ENCODE measurements at places on chromosomes 11 and 22. TPM values are rescaled to one million over a fixed set of nuclear protein-coding genes. Genes with fewer than 3 reads are reported as not detected.

DNA sequence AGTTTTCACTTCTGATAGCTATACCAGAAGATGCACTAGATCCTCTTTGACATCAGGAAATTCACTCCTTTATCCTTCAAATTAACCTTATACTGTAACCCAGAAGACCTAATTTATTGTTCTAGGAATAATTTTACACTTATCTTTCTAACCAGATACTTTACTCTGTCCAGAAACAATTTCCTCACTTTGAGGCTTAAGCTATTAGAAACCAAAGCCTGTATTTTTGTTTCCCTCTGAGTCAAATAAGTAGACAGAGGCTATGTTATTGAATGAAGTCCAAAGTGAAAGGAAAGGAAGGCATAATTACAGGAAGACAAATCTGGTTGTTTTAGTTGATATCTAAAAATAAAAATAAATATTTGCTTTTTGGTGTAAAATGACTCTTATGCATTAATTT lies 2.2 kb downstream of the OR51V1 start:
- DNase-seq, result no peak

DNA sequence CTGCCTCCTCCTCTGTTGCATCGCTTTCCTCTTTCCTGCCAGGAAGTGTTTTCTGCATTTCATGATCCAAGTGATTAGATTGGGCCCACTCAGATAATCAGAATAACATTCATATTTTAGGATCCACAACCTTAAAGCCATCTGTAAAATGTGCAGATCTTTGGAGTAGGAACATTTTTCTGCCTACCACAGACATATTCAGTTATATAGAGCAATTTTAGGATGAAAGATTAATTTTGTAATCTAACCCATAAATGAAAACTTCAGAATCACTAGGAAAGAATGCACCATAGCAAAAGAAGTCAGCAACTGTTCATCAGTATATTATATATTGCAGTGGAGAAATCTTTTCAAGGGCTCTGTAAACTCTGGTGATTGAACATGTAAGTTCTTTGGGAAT lies 659.9 kb upstream of the LUZP2 start:
- no peak for DNase-seq

- peak; percentile 30 for DNase-seq
These were observed 84.9 kb downstream of the ME3 start for GRCh38 chr11:86587264-86588193.

GRCh38 chr11:122162095-122162494 lies 46.1 kb upstream of the BLID start:
- DNase-seq, result no peak

DNA sequence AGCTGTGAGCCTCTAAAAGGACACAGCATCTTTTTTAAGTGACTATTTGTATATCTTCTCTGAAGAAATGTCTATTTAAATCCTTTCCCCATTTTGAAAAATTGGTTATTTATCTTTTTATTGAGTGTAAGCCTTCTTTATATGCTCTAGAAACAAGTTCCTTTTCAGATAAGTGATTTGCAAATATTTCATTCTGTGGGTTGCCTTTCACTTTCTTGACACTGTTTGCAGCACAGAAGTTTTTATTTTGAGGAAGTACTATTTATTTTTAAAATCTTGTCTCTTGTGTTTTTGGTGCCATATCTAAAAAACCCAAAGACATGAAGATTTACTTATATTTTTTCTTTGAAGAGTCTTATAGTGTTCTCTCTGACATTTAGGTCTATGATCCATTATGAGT lies 40.1 kb upstream of the LYVE1 start:
- no peak for DNase-seq

- DNase-seq, result peak; percentile 80
These were observed at the start of gene PYGM for GRCh38 chr11:64759722-64760719. TSS of gene PYGM (minus strand) at chr11:64759974. CDS start at chr11:64759898, 76 bp downstream.

GRCh38 chr11:36381015-36381360 lies 84.9 kb downstream of the PRR5L start:
- DNase-seq, result no peak

GRCh38 chr11:35990170-35990569 lies 46.3 kb downstream of the LDLRAD3 start:
- DNase-seq, result no peak

- no peak for DNase-seq
These were observed 20.4 kb downstream of the CSF2RB start for GRCh38 chr22:36933629-36934417.

DNA sequence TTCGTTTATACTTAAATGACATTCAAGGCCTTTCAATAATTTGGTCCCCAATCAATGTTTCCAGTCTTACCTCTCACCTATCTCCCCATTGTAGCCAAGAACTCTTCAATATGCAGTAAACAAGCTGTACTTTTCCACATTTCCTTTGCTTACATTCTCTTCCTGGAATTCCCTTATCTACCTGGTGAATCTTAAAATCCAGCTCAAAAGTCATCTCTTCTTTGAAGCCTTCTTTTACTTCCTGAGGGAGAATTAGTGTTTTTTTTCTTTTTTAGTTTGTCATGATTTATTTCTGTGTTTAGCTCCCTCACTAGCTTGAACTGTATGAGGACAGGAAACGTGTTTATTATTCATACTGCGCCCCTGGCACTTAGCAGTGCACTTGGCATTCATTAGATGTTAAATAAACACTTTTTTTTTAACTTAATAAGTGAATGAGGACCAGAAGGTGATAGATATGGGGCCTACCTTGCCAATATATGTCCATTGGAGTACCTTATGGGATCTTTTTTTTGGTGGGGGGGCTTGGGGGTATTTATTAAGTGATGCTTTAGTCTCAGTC lies 4.9 kb upstream of the PTS start:
- DNase-seq, result peak; percentile 36

- DNase-seq, result no peak
These were observed 15.7 kb downstream of the IFITM10 start for GRCh38 chr11:1734641-1735081.

DNA sequence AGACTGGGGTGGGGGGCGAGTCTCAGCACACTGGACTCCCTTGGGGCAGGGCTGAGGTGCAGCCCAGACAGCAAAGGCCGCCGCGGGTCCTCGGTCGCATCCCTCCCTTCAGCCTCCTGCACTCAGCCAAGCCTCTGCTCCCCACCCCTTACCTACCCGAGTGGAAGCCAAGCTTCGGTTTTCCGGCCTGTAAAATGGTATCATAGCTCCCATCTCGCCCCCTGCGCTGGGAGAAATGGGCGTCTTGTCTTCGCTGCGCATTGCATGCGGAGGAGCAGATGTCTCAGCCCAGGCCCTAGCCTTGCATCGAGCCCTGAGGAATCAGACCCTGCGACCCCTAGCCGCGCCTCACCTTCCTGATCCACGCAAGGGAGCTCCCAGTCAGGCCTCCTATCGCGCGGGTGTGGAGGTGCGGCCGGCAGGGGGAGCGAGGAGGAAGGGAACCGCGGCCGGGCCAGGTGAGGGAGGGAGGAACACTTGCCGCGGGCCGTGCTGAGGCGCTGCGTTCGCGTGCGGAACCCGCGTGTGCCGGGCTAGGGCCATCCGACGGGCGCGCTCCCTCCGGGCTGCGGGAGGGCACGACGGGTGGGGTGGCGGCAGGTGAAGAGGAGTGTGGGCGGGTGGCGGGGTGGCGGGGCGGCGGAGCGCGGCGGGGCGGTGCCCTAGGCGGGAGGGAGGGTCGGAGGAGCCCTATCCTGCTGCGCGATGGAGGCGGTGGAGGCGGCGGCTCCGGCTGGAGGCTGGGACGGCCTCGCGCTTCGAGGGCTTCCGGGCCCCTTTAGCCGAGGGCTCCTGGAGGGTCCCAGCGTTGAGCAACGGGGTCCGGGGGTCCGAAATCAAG lies 4.1 kb upstream of the TBX1 start:
- no peak for DNase-seq

GRCh38 chr11:68257477-68258362 lies 14.1 kb downstream of the C11orf24 start:
- DNase-seq, result peak; percentile 93

DNA sequence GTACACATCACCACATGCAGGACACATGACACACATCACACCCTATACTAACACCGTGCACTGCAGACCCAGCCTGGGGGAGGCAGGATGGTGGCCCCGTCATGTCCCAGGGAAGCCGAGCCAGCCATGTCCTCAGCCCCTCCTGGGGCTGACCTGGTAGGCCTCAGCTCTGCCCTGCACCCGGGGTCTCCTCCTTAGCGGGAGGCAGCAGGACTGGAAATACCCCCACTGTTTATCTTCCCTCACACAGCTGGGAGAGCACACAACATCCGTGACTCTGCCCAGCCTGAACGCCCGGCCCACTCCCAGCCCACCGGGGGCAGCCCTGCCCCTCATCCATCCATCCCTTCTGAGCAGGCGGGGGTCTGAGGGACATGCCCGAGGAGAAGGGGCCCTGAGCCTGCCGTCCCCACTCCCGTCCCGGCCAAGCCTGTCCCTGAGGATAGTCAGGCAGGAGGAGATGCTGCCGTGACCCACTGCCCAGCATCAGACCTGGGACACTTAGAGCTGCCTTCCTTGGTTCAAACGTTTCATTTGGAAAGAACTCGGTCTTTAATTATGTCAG lies 945.0 kb downstream of the BRD1 start:
- DNase-seq, result no peak

- DNase-seq, result peak; percentile 92
These were observed 101.6 kb downstream of the SWAP70 start for GRCh38 chr11:9765320-9766101.

GRCh38 chr11:76698321-76699043 lies 27.9 kb upstream of the LRRC32 start:
- no peak for DNase-seq

DNA sequence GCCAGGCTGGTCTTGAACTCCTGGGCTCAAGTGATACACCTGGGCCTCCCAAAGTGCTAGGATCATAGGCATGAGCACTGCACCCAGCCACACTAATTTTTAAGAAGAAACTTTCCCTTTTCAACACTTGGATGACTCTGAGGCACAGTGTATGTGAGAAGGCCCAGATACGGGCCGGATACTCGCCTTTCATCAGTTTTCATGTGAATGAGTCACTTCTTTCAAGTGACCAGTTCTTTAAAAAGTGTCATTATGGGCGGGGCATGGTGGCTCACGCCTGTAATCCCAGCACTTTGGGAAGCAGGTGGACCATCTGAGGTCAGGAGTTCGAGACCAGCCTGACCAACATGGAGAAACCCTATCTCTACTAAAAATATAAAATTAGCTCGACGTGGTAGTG lies 120.8 kb downstream of the CTTN start:
- no peak for DNase-seq

GRCh38 chr11:35811783-35812182 lies 132.1 kb upstream of the LDLRAD3 start:
- no peak for DNase-seq

GRCh38 chr11:70892889-70893288 lies 359.5 kb downstream of the SHANK2 start:
- DNase-seq, result no peak

- DNase-seq, result no peak
These were observed 286.6 kb downstream of the BRD1 start for GRCh38 chr22:49540913-49541692.

GRCh38 chr22:46738647-46739093 lies 618 bp upstream of the CERK start:
- DNase-seq, result peak; percentile 45

GRCh38 chr22:36619797-36620399 lies 83.7 kb downstream of the CACNG2 start:
- no peak for DNase-seq

DNA sequence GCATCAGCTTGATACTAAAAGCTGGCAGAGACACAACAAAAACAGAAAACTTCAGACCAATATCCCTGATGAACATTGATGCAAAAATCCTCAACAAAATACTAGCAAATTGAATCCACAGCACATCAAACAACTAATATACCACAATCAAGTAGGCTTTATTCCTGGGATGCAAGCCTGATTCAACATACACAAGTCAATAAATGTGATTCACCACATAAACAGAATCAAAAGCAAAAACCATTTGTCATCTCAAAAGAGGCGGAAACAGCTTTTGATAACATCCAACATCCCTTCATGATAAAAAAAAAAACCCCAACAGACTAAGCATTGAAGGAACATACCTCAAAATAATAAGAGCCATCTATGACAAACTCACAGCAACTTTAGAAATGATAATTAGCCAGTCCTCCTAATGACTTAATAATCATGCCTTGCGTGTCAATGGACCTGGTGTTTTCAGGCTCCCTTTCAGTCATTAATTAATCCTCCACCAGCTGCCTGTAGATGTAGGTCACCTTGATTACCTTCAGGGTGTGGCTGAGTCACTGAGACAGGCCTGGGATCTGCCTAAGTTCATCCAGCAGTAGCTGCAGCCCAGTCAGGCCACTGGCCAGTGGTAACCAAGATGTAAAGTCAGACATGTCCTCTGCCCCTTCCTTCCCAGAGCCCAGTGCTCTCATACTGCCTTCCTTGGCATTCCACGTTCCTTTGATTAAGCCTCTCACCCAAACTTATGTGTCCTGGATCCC lies 109.8 kb downstream of the EHF start:
- DNase-seq, result no peak

DNA sequence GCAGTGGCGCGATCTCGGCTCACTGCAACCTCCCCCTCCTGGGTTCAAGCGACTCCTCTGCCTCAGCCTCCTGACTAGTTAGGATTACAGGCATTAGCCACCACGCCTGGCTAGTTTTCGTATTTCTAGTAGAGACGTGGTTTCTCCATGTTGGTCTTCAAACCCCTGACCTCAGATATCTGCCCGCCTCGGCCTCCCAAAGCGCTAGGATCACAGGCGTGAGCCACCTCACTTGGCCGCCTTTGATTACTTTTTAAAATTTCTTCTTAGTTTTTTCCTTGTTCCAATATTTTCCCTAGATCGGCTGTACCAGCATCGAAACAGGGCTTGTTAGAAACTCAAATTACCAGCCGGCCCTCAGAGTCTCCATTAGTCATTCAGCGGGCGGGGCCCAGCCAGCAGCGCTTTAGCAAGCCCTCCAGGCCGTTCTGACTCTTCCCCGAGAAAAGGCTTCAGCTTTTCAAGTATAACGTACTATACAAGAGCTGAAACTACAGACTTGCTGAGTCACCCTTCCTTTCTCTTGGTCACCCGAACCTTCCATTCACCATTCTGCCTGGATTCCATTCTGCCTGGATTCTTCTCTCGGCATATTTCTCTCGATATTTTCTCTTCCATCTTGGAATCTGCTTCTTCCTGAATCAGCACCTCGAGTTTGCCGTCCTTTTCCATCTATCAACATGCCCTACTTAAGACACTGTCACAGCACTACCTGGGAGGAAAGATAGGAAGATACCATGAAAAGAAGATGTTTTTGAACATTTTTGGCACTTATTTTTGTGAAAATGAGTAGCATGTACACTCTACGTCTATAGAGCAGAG lies 6.7 kb upstream of the CAPRIN1 start:
- peak; percentile 89 for DNase-seq

The CCND1 gene
- total RNA-seq, result 770 TPM

The MS4A12 gene
- not detected for total RNA-seq

The CHADL gene
- total RNA-seq, result 0.99 TPM

The C22orf31 gene
- not detected for total RNA-seq

The SEC14L2 gene
- 5.8 TPM for total RNA-seq

The SCN2B gene
- total RNA-seq, result 0.33 TPM

The RNASEH2C gene
- 44.6 TPM for total RNA-seq

The PKP3 gene
- total RNA-seq, result 1.3 TPM

The PARVG gene
- total RNA-seq, result not detected

The PRDM11 gene
- total RNA-seq, result 5.3 TPM

The NAALAD2 gene
- total RNA-seq, result 7.9 TPM

The BARX2 gene
- not detected for total RNA-seq

The SCGB2A2 gene
- total RNA-seq, result not detected

The SLC22A25 gene
- not detected for total RNA-seq

The WNT7B gene
- total RNA-seq, result 0.18 TPM

The MUC5B gene
- not detected for total RNA-seq

The RBMXL2 gene
- not detected for total RNA-seq

The FDX1 gene
- total RNA-seq, result 10.8 TPM

The SMIM35 gene
- total RNA-seq, result not detected
